HS-27A (cell line): ENCODE measurements at places on chromosomes 2 and 18.

DNA sequence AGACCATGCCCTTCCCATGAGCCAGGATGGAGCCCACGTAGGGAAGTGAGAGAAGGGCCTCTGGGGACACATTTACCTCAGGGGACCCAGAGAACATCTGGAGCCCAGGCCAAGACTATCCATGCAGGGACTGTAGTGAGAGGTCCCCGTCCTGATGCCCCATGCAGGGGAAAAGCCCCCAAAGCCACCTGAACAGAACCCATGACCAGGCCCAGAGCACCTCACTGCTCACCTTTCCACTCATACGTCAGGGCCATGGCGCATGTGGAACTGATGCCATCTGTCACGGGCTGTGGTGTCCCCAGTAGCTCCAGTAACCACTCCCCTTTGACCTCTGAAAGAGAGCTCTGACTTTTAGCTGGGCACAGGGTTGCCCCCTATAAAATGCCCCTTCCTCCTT is 106.5 kb upstream of the TEX51 start:
- DNase-seq = no peak

DNA sequence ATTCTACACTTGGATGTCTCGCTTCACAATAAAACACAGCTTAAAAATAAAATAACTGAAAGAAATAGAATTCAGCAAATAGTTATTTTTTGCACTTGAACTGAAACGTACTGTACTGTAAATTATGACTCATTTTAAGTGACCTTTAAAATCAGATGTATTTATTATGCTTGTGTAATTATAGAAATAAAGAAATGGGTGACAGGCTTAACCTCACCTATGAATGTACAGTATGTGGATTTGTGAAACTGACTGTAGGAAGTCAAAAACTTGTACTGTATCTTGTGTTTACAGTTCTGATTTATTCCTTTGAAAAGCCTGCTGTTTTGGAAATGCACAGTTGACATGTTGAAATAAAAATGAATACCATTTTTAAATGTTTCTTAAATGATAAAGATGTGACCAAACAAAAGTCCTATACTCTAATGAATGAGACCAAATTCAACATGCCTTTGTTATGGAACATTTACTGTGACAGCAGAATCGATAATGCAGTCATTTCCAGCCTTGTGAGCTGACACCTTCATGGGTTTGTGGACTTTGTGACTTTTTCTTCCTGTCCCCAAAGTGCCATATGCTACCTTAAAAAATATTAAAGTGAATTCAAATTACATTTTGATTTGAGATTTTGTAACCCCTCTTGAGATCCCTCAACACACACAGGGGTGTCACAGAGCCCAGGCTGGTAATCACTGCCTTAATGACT is 32.7 kb downstream of the NEMP2 start:
- no peak for DNase-seq

GRCh38 chr2:83071352-83071751 is 1387.7 kb downstream of the SUCLG1 start:
- DNase-seq = no peak

DNA sequence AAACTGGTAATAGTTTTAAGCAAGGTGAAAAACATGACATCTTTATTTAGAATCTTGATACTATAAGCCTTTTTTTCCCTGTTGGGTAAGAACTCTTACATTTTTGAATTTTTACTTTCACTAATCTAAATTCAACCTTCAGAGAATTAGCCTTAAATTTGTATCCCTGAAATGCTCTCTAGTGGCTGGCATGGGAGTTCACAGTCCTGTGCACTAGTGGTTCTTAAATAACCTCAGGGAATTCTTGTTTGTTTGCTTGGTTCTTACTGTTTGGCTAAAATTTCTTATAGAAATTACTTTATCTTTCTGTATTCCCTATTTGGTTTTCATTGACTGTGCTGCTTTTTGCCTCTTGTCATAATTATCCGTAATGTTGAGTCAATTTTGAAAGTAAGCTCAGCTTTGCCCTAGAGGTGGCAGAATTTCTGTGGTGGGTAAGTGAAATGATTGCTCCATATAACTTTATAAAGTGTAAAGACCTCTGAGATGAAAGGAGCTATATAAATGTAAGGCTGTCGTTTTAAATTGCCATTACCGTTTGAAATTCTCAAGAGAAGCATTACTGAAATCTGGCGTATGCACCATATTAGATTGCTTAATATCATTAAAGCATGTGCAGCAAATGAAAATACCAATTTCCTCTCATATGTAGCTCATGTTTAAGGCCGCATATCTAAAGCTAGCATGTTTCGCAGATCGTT is 391.3 kb upstream of the FIGN start:
- DNase-seq = no peak

- no peak for DNase-seq
These were observed 8.4 kb upstream of the NTSR2 start for GRCh38 chr2:11678306-11678960.

DNA sequence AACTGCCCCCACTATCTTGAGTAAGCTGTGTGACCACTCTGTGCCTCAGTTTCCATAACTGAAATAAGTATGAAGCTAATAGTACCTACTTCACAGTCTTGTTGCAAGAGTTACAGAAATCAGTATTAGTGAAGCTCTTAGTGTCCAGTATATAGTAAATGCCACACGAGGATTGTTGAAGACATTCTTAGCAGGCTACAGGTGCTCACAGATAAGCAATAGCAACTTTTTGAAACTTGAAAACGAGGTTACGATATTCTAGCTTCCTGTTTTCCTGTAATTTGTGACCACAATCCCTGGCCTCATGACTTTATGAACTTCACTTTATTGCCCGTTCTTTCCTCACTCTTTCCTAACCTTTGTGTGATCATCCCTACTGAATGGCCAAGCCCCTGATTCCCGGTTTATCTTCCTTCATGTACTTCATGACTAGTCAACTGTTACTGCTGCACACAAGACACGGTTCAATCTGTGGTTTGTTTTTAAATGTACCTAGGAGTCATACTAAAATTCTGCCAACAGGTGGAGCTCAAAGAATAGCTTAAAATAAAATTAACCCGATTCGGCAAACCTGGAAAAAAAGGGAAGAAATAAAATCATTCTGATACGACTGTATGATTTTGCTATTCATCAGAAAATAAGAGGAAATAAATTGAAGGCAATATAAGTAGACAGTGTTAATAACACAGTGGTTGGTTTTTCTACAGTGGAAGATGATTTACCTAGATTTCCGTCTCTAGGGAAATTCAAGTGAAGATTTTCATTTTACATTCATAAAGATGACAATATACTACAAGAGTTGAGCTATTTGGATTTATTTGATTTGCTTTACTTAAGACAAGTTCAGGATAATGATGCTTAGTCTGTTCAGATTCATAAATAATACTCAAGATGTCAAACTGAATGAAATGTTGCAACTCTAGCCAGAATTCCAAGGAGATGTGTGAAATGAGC is 38.1 kb upstream of the STAT1 start:
- DNase-seq = no peak

GRCh38 chr2:215882689-215883088 is 130.7 kb downstream of the MREG start:
- DNase-seq = no peak

DNA sequence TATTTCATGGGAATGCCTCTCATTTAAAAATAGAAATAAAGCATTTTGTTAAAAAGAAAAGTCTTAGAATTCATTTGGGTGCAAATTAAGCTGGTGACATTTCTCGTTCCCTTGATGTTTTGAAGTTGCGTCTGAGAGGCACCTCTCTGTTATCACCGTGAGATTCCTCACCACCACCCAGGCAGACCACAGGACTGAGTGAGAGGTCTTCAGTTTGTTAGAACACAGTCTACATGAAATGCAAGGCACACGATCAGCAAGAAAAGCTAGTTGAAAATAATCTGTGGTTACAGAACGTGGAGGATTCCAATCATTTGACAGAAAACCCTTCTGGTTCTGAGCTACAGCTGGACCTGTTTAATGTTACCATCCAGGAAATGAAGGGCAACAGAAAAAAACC is 116.0 kb downstream of the UXS1 start:
- no peak for DNase-seq

- DNase-seq = no peak
These were observed 54.7 kb downstream of the UXS1 start for GRCh38 chr2:106139238-106139935.

DNA sequence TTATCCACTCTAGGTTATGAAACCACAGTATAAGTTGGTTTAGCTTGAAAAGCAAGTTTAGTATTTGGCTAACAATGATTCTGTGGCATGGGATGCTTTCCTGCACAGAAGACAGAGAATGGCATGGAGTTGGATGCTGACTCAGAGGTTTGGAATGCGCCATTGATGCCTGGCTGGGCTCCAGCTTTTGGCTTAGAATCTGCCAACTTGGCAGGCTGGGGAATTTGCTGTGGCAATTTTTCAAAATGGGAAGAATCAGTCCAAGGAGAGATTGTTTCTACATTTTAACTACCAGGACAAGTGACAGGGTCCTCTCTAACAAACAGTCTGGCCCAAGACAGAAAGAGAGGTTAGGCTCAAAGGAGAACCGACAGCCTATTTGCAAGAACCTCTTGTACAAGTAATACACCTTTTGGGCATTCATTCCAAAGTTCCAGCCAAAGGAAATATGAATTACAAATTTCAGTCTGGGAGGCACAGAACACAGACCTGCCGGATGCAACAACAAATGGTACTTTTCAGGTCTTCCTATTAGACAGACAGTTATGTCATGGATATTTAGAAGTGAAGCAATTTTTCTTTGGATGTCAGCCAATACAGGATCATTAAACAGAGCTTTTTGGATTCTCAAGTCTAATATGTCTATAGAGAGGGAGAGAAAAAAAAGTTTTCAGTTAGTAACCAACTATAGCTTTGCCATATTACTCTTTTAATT is 1027.7 kb downstream of the TMEM182 start:
- DNase-seq = no peak

DNA sequence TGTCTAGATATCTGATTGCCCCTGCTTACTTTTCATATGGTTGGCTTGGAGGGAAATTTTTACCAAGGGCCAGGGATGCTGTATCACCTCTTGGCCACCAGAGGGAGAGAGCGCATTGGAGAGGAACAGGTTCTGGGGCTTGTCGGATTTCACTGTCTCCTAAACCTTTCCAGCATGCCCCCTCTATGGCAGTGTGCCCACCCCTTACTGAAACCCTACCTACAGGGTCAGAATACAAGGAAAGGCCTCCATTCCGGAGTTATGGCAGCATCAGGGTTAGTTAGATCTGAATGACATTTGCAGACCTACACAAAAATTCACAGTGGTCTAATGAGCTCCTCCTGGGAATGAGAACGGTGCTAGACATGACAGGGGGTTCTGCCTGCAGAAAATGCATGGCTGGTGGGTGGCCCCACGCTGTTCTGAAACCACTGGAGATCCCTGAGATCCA is 5.8 kb downstream of the SLC14A2 start:
- no peak for DNase-seq

DNA sequence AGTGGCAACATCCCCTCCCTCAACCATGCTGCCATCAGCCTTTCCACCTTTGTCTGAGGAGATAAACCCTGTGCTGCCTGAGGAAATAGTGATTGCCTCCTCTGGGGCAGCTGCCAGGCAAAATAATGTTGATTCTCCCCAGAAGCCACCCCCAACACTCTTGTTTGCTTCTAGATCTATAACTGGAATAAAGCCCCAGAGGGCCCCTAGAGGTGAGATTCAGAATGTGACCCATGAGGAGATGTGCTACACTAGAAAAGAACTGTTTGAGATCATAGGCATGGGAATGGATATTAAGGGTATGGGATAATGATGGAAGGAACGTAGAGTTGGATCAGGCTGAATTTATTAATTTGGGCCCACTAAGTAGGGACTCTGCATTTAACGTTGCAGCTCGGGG is 116.3 kb upstream of the RMP24 start:
- no peak for DNase-seq

DNA sequence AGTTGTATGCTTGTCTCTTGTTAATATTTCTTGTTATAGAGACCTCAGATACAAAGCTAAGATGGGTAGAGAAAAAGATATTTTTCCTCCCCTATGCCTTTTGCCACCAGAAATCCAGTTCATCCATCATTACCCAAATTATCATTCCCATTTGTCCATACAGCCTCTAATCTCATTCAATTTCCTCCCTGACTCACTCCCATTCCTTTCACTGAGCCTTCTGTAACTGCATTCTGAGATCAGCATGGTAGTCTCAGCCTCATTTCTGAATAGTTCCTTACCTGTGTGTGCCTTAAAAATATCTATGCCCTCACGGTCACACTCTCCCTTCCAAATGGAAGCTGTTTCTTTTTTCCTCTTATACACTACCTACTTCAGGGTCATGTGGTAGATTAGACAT is 15.7 kb upstream of the PIK3C3 start:
- no peak for DNase-seq

DNA sequence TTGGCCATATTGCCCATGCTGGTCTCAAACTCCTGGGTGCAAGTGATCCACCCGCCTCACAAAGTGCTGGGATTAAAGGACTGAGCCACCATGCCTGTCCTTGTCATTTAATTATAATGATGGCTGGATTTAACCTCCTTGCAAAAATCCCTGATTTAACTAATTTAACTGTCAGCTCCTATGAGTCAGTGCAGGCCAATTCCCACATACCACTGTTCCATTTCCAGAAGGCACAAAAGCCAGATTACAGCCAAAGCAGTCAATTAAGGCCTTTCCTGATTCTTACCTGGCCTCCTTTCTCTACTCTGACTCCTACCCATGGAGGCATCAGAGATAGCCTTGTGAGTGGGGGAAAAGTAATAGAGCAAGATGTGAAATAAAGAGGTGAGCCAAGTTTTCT is 12.3 kb upstream of the SLC35F5 start:
- no peak for DNase-seq

DNA sequence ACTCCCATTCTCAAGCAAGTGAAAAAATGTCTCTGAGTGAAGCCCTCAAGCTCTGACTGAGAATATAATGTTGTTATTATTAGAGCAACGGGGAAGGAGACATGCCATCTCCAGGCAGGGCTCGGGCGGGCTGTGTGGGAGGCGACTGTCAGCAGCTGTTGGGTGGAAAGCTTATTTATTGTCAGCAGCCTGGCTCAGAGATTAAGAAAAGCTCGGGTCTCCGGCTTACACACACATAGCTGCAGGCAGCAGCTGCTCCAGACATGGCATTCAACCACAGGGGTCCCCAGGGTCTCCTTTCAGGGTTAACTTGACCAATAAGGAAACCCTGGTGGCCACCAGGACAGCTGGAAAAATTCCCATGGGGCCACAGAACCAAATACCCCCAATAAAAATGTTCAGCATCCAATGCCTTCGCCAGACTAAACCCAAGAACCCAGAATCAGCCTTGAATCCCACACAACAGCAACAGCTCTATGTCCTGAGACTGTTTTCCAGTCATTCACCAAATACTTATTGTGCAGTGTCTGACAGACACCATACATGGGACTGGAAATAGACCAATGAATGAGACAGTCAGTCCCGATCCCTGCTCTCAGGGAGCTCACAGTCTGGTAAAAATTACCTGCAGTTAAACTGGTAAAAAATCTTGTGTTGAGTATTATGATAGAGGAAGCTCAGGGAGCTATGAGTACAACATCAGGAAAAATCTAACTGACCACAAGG is 70.5 kb upstream of the RTN4 start:
- DNase-seq = no peak

DNA sequence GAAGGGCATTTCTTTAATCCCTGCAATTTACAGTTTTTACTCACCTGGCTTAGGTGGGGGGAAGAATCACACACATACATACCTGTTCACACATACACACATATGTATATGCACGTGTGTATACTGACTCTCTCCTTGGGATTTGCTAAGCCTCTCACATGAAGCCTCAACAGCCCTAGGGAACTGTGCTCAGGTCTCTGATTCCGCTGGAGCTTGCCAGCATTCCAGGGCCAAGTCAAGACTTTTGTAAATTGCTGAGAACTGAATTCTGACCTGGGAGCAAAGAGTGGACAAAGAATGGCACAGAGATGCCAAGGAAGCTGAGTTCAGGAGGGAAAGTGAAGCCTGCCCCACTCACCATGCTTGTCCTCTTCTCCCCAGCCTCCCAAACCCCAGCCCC is 177.3 kb downstream of the TMEM247 start:
- no peak for DNase-seq

- no peak for DNase-seq
These were observed 62.0 kb upstream of the TAF1B start for GRCh38 chr2:9781252-9781651.
